ENCODE measurements at places on chromosomes 2 and 18. TPM values are rescaled to one million over a fixed set of nuclear protein-coding genes. Genes with fewer than 3 reads are reported as not detected.

The CACNB4 gene
- 1.3 TPM for total RNA-seq

The KRTCAP3 gene
- total RNA-seq, result 11.9 TPM

The SERPINB3 gene
- total RNA-seq, result not detected

The MC4R gene
- total RNA-seq, result not detected

The FASTKD1 gene
- 18.2 TPM for total RNA-seq

DNA sequence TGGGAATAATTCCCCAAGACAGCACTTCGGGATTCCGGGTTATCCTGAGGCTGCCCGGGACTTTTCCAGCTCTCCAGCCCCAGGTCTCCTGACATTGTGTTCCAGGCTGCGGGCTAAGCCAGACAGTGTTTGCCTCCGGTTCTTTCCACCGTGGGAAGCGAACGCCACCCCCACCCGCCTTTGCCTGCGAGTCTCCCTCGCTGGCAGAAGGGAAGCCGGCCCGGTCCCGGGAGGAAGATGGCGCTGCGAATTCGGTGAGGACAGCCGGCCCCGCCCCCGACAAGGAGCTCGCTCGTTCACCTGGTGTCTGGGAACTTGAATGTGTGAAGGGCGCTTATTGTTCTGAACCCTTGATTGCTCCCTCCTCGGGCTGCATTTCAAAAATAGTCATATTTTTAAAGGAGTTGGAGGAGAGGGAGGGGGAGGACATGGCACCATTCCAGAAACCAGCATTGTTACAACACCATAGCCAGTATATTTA, 2.9 kb downstream of the LRATD1 start:
- peak; percentile 84 for DNase-seq

DNA sequence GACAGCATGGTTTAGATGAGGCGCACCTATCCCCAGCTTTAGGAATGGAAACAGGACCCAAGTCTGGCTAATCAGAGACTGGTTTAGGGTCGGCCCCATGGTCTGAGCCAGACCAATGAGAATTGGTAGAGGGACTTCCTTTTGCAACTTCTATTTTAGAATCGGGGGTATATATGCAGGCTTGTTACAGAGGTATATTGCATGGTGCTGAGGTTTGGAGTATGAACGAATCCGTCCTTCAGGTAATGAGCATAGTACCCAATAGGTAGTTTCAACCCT, 1.5 kb upstream of the BOLA3 start:
- no peak for DNase-seq

DNA sequence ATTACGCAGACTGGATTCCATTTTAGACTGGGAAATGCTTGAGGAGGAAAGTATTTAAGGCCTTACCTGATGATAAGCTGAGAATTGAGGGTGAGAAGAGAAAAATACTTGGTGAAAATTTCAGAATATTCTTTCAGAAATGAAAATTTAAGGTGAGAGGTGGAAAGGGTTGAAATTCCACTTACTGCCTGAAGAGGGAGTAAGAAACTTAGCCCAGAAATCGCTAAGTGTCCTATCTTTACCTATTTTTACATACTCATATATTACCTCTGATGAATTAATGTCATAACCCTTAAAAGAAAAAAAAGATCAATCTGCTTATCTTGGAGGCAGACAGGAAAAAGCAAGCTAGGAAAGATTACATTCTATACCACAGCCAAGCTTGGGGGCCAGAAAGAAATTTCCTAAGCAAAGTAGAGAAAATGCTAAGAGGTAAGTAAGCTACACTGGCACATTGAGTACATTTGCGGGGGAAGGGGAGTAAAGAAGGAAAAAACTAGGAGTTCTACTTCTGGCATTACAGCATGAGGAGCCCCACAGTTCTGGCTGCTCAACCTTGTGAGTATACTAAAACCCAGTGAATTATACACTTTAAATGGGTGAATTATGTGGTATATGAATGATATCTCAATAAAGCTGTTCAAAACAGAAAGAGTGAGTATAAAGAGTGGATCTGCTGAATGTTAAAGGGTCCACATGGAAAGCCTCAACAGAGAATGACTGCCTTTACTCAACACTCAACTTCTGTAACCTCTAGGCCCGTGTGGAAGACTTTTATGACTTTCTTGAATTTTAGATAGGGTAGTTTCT, 33.8 kb downstream of the SMC6 start:
- no peak for DNase-seq

DNA sequence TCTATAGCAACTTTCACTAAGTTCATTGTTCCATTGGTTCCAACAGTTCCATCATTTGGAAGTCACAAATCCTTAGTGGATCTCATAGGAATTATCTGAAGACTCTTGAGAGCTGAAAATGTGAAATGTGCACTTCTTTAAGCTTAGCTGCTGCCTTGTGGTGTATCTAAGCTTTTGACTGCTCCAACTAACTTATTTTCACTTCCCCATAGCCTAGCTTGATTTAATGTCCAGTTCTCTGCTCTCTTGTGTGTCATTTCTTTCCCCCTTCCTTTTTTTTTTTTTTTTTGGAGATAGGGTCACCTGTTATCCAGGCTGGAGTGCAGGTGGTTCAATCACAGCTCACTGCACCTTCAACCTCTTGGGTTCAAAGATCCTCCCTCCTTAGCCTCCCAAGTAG, 34.9 kb upstream of the CD302 start:
- DNase-seq, result no peak

GRCh38 chr18:70046796-70047195, 99.1 kb upstream of the CD226 start:
- no peak for DNase-seq
